ENCODE measurements at places on chromosomes 11 and 22. TPM values are rescaled to one million over a fixed set of nuclear protein-coding genes. Genes with fewer than 3 reads are reported as not detected.

DNA sequence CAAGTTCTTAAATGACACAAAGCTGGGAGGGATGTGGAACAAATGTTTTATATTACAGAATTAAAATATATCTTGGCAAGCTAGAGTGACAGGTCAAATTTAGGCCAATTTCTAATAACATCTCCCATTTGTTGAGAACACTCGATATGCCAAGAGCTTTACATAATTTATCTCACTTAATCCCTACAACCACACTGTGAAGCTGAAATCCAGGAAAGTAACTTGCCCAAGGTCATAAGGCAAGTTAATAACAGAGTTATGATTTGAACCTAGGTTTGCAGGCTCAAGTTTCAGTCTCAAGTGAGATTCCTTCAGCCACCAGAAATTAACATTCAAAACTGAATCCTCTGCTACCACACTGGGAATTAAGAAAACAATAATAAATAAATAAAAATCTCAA, 38.3 kb downstream of the RAB30 start:
- DNase-seq = no peak

DNA sequence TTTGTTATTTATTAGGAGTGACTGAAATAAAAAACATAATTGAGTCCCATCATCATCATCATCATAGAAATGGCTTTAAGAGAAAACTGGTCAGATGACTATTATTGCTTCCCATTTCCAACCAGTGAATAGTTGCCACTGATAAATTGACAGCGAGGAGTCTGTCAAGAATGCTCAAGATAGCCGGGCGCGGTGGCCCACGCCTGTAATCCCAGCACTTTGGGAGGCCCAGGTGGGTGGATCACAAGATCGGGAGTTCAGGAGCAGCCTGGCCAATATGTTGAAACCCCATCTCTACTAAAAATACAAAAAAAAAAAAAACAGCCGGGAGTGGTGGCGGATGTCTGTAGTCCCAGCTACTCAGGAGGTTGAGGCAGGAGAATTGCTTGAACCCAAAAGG, 1.9 kb downstream of the WBP2NL start:
- peak; percentile 45 for DNase-seq

- no peak for DNase-seq
Measured at GRCh38 chr11:14308897-14309387, 50.0 kb downstream of the RRAS2 start.

Gene FGF19
- not detected for total RNA-seq

DNA sequence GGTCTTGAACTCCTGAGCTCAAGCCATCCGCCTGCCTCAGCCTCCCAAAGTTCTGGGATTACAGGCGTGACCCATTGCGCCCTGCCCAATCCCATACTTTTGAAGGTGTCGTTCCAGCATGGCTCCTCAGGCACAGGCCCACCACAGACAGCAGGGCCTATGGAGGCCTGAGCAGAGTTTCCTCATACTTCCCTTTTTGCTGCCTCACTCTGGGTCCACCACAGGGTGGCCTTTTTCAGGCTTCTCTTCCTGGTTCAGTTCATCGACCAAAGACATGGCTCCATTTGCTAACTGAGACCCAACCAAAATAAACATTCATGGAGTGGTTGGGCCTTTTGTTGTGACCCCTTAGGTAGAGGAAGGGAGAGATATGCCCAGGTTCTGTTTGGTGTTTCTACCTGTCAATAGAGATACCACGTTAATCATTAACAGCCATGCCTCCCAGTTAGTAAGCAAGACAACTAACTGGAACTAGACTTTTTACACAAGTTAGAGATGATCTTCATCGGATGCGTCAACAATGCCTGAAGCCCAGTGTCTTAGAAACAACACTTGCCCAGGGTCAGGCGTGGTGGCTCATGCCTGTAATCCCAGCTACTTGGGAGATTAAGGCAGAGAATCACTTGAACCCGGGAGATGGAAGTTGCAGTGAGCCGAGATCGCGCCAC, 35.1 kb downstream of the TRIOBP start:
- no peak for DNase-seq

GRCh38 chr11:17273668-17274282, 2.8 kb upstream of the NUCB2 start:
- no peak for DNase-seq

DNA sequence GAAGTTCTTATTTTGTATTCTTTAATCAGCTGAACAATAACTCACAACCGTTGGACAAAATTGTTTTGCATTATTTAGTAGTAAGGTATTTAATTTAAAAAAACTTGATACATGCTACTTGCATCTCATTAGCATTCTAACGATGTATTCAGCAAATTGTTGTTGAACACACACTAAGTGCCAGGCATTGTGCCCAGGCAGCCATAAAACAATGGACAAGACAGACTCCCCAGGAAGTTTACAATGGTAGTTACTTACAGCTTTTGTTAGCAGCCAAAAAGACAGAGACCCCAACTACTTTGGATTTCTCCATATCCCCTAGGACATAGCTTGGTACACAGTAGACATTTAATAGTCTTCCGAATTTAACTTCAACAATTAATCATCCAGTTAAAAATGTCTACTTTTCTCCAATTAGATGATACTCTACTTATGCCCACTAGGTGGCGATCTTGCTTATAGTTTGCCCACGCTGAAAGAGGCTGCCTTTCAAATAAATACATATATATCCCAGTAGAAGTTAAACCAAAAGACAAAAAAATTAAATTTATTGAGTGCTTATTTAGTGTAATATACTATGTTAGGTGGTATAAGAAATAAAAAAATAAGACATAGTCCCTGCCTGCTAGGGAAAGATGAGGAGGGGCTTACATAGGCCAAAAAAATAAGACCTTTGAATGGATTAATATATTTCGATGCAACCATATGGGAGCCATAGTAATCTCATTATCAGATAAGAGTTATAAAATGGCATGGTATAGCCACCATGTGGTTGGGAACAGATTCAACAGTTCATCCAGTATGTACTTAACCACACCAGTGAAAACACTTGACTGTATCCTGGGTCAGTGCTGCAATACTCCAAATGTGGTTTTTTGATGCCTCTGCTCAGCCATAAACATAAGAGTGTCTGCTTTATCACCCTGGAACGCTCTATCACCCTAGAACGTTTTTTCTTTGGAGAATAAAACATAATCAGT, 2.0 kb upstream of the FJX1 start:
- no peak for DNase-seq

- DNase-seq = no peak
Measured at GRCh38 chr22:35103761-35104160, 37.8 kb downstream of the ISX start.

DNA sequence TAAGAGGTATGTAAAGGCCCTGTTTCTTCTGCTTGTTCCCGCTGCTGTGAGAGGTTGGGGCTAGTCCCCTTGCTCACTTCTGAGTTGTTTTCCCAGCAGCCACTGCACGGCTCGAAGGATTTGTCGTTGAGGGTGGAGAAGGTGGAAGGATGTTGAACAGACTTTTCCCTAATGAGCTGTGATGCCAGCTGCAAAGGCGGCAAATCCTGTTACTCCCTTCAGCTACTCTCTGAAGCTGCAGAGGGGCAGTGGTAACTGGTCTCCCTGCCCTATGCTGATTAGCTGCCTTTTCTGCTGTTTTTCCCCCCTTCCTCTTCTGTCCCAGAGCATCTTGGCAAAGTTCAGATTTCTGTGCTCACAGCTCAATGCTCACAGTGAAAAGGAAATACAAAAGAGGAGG, 90.4 kb upstream of the SLC25A18 start:
- no peak for DNase-seq

- DNase-seq = no peak
Measured at GRCh38 chr11:115126515-115127208, 377.6 kb downstream of the CADM1 start.

Measured in posterior vena cava (tissue), 2 donors.